ENCODE measurements at places on chromosomes 12 and 14. TPM values are rescaled to one million over a fixed set of nuclear protein-coding genes. Genes with fewer than 3 reads are reported as not detected.

The OTX2 gene
- total RNA-seq = not detected

The OAS1 gene
- 101 TPM for total RNA-seq

The LRTM2 gene
- total RNA-seq = not detected

The ZNF641 gene
- total RNA-seq = 11.5 TPM

The STAB2 gene
- total RNA-seq = 1.9 TPM

The SIRT4 gene
- total RNA-seq = not detected

The BCL11B gene
- 4.3 TPM for total RNA-seq

The PTGDR gene
- total RNA-seq = 12.3 TPM

The KRT82 gene
- not detected for total RNA-seq

The SUOX gene
- total RNA-seq = 30.9 TPM

The RPL10L gene
- total RNA-seq = 65.5 TPM

The NEUROD4 gene
- not detected for total RNA-seq

The SART3 gene
- 177 TPM for total RNA-seq

The RAD9B gene
- total RNA-seq = 0.27 TPM

The NR1H4 gene
- 50.7 TPM for total RNA-seq

The GARIN6 gene
- not detected for total RNA-seq

Measured in transverse colon (tissue), 4 donors.